ENCODE measurements at places on chromosomes 2 and 18.

GRCh38 chr2:88144914-88145497, 17.1 kb upstream of the FABP1 start:
- no peak for DNase-seq

DNA sequence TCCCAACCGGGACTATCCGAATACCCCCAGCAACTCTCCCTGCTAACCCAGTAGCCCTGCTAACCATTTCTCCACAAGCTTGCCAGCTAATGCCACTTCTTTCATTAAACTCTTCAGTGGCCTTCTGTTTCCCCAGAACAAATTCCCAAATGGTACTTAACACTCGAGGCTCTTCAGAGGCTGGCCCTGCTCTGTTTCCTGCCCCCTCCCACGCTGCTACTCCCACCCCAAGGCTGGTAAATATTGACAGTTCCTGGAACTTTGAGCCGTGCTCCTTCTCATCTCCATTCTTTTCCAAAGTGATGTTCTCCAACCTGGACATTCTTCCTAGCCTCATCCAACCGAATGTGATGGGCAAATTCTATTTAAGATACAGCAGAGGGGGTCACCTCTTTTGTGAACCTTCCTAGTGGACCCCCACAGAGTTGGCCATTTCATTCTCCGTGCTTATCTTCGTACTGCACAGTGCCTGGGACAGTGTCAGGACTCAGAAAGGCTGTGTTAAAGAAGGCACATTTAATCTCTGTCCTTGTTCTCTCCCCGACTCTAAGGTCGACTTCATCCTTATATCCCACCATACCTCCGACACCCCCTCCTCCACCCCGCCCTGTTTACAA, 3.2 kb upstream of the KIDINS220 start:
- DNase-seq = no peak

DNA sequence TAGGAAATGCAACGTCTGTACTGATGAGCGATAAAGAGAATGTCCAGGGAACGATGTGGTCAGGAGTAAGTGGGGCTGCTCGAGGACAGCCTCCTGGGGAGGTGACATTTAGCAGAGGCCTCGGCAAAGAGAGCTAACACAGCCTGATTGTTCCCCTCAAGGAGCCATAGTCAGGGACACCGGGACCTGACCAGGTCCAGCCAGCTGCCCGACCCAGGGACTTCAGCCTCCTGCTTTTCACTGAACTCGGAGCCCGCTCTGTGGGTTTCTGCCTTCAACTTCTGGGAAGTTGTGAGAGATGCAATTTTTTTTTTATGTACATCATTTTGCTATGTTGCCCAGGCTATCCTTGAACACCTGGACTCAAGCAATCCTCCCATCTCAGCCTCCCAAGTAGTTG, 10.1 kb downstream of the NEU2 start:
- DNase-seq = no peak

- DNase-seq = no peak
These were observed 330.5 kb downstream of the DYSF start for GRCh38 chr2:71783815-71784214.

GRCh38 chr2:33497221-33497650, 20.8 kb downstream of the RASGRP3 start:
- no peak for DNase-seq

- no peak for DNase-seq
These were observed 229.2 kb downstream of the GLI2 start for GRCh38 chr2:120964819-120965218.

GRCh38 chr2:237637429-237638135, 10.2 kb downstream of the LRRFIP1 start:
- DNase-seq = no peak

DNA sequence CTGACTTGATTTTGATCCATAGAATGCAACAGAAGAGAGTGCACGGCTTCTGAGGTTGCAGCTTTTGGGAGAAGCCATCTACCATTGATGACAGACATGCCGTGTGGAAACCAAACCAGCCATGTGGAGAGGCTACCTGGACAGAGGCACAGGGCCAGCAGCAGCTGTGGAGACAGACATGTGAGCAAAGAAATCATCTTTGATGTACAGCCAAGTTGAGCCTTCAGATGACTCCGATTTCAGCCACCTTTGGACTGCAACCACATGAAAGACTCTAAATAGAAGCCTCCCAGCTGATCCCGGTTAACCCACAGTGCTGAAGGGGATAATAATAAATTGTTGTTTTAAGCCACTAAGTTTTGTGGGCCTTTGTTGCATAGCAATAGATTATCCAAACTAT, 54.2 kb downstream of the TSN start:
- no peak for DNase-seq

GRCh38 chr2:150485871-150486538, 1.5 kb downstream of the RND3 start:
- no peak for DNase-seq

DNA sequence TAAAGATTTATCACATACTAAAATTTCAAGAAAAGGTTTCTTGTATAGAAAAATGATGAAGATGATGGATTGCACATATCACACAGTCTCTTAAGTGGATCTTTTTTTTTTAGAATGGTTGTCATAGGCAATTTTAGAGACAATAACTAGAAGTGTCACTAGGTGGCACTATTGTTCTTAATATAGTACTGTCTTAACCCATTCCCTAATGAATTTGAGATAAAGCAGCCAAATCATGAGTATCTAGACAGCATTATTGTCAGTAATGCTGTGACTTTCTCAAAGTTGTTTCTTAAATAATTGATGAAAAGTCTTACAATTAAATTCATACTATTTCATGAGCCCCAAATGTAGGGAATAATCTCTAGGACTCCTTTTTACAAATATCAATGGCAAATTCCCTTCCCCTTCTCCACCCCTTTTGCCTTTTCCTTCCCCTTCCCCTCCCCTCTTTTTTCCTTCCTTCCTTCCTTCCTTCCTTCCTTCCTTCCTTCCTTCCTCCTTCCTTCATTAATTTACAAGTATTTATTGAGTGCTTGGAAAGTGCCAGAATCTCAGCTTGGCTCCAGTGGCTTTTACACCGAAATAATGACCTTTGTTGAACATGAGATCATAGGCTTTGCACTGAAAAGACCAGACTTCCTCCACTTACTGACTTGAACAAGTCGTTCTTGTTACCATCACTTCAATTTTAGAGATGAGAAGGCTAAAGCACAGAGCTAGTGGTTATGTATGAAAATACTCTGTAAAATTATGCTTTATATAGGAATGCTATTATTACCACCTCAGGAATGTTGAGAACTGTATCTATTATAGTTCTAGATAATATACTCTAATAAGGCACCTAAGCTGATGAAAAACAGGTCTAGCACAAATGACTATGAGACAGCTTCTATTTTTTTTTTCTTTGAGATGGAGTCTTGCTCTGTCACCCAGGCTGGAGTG, 19.8 kb downstream of the MYL12B start:
- no peak for DNase-seq

GRCh38 chr2:81528852-81529480, 1224.4 kb upstream of the LRRTM1 start:
- DNase-seq = no peak

DNA sequence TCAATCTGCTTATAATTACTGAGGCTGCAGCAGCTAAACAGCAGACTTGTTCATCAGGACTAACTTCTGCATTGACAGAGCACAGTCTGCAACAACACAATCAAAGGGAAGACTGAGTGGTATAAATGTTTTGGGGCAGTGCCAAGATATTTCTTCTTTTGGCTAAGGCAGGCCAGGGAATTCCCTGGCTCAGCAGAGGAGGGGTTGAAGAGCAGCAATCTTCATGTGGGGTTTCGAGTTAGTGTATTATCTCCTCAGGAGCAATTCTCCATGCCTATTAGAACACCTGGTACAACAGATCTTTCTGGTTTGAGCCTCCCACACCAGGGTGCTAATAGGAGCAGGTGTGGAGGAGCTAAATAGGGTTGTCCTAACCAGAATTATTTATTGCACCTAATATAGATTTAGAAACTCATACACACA, 103.0 kb upstream of the STK17B start:
- peak; percentile 12 for DNase-seq

DNA sequence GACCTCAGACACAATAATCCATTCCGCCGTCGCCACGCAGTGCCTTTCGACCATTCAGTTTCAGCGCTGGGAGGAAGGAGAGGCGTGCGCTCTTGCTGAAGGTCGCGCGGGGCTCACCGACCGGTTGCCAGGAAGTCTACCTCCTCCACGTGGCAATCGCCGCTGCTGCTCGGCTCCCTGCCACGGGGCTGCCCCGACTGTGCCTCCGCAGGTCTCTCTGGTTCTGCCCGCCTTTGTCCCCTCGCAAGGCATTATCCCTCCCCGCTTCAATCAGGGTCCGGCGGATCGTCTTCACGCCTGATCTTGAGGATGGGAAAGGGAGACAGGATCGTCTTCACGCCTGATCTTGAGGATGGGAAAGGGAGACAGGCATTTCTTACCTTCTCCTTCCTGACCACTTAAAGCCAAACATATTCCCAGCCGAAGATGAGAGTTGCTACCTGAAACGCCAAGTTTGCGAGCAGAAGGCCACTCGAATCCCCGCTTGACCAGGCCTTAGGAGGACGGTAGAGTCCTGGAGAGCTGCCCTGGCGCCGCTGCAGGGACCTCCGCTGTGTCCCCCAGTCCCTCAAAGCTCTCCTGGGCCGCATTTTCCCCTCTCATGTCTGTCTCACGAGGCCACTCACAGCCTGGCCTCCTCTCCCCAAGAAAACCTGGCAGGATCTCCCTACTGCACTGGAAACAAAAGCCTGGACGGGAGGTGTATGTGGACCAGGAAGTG, 4.3 kb upstream of the GPR45 start:
- no peak for DNase-seq

GRCh38 chr2:120552800-120553481, 182.7 kb upstream of the GLI2 start:
- DNase-seq = no peak

DNA sequence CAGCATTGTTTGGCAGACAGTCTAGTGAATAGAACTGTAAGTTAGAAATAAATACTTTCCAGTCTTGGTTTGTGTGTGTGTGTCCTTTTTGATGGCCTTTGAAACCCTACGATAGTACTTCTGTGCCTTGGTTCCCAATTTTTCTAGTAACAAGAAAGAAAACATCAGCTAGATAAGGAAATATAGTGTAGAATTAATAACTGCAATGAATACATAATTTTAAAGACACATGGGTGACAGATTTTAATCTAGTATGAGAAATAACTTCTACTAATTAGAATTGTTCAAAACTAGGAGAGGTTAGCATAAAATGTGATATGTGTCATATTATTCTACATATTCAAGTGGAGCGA, 44.5 kb upstream of the NEMP2 start:
- no peak for DNase-seq

GRCh38 chr2:39153312-39153711, 32.5 kb upstream of the SOS1 start:
- no peak for DNase-seq

DNA sequence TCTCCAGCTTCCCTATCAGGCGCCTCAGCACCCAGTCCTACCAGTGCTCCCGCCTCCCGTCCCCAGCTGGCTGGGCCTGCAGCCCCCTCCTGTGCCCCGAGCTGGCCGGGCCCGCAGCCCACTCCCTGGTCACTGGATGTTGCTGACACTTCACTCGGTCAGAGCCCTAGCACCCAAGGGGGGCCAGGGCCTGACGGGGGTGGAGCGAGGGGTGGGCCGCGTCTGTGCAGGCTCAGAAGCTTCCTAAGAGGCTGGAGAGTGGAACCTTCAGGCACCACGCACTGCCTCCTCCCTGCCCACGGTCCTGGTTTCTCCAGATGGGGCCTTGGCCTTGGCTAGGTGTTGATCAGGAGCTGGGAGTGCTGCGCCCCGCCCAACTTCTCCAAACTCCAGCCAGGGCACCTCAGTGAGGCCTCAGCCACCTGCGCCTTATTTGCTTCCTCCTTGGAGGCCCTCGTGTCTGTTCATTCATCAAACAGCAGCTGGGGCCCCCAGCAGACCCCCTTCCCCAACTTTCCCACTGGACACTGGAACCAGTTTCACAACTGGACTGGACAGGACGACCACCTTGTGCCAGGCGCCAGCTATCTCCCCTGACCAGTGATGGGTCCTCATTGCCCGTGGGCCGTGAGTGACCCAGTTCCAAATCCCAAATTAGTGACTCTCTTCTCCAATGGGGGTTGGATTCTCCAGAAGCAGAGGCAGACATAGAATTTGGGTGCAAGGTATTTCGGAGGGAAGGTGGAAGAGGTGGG, 16.7 kb downstream of the CAPN10 start:
- no peak for DNase-seq

- no peak for DNase-seq
These were observed 216.9 kb downstream of the UXS1 start for GRCh38 chr2:105977212-105977611.

DNA sequence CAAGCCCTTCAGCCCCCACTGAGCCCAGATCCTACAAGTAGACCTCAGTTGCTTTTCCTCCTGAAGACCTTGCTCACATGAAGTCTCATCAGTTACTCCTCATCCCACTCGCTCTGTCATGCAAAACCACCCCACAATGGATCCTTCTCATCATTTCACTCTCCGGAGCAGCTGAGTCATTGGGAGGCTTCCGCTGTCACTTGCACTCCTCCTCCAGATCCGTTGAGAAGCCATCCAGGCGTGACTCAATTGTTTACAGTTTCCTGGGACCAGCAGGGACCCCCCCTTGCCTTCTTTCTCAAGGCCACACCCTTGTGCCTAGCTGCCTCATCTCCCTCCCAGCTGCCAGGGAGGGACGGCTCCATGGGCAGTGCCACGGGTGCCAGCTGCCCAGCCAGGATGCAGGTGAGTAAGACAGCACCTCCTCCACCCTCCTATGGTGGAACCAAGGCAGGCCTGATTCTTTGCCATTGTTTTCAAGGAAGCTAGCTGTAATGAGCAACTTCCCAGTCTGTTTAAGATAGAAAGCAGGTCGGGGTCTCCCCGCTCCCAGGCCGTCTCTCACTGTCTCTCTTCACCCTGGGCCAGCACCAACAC, 16.3 kb downstream of the GPR55 start:
- DNase-seq = no peak

DNA sequence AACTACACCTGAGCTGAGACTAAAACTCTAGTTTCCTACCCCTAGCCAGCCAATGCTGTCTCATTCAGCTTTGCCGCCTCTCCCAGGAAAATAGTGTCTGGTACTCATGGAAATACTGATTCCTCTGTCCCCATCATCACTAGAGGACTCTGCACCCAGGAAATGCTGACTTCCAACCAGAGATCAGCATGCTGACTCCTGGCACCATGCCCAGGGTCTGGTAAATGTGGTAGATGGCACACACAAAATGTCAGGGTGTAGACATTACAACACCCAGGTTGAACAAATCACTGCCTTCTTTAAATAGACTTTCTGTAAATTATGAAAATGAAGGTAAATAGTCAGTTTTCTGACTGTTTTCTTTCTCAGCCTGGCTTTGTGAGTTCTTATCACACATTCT, 307.3 kb upstream of the CHAC2 start:
- no peak for DNase-seq

- no peak for DNase-seq
These were observed 32.1 kb upstream of the SPAG16 start for GRCh38 chr2:213252206-213252605.

Measured in T follicular helper cell (primary cell).